ENCODE measurements at places on chromosomes 2 and 18.

GRCh38 chr18:56789004-56789888, 138.1 kb downstream of the WDR7 start:
- DNase-seq, result peak; percentile 15

DNA sequence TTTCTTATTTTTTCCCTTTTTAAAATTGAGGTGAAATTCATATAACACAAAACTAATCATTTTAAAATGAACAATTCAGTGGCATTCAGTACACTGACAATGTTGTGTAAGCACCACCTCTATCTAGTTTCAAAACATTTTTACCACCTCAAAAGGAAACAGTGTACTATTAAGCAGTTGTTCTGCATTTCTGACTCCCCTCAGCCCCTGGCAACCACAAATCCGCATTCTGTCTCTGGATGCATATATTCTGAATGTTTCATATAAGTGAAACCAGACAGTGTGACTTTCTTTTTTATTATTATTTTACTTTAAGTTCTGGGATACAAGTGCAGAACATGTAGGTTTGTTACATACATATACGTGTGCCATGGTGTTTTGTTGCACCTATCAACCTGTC, 19.2 kb upstream of the TANK start:
- no peak for DNase-seq

GRCh38 chr2:127950264-127950663, 64.5 kb upstream of the AMMECR1L start:
- DNase-seq, result no peak

- DNase-seq, result peak; percentile 31
These were observed 81.0 kb downstream of the SEMA4F start for GRCh38 chr2:74735009-74735408.

DNA sequence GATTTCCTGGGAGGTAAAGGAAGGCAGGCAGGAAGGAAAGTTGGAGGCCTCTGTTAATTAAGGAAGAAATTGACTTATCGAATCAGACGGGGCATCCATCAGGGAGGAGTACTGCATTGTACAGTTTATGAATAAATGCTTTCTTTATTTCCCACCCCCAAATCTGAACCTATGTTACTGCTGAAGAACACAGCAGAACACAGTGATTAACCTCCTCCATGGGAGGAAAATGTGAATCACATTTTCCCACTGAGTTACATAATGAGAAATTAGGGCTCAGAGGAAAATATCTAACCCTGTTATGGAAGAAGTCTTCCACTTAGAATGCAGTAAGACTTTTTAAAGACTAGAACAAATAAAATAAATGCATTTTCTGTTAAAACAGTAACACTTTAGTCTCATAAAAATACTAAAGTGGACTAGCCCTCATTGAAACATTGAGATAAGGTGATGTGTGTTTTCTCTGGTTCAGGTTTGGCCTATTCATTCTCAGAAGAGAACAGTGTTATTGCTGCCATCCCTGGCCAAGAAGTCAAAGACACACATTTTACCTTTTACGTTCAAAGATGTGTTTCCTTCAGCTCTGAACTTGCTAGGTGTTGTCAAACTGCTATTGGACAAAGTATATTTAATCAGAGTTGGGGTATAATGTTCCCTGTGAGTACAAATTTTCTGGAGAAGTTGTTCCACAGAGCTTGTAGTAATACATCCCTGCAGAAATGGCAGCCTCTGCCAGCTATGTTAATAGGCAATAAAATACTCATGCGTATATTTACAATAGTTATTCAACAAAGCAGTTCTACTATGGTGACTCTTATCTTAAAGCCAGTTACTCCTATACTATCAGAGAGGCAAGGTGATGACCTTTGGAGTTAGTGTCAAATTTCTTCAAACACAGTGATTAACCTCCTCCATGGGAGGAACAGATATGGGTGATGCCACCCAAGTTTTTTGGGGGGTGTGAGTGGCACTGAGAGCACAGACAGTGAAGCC, 11.1 kb downstream of the DNAH6 start:
- no peak for DNase-seq

DNA sequence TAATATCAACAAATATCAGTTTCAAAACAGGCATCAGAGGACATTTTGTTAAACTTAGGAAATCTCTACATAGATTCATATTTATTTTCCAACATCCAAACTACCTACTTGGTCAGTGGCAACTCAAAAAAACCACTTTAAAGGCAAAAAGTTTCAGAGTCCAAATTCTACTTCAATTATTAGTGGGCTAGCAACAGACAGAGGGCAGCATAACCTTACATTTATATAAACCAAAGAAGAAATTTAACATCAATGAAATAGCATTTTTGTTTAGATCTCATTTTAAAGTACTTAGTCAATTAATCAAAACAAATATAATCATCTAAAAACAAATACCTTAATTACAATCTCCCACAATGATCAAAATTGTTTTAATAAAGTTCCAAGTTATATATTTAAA, 33.3 kb downstream of the RTTN start:
- peak; percentile 33 for DNase-seq

DNA sequence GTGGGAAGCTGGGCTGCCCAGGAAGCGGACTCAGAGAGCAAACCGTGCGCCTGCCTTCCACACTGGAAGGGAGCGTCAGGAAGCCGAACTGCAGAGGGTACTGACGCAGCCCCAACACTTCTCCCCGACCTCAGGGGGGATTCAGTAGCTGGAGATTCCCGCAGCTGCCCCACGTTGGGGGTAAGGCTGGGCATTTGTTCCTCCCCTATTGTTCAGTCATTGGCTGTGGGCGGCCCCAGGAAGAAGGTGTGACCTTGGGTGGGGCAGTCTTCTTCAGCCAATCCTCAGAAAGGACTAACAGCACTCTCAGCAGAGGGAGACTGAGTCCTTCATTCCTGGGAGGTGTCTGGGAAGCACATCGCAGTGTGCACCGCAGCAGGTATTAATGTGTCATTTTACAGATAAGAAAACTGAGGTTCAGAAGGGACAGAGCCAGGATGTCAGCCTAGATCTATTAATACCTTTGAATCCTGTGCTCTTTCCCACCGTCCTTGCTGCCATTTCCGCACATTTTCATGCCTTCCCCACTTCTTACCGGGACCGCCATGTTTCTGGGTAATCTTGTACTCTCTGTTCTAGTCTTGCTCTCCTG, 12.1 kb upstream of the C18orf32 start:
- no peak for DNase-seq

DNA sequence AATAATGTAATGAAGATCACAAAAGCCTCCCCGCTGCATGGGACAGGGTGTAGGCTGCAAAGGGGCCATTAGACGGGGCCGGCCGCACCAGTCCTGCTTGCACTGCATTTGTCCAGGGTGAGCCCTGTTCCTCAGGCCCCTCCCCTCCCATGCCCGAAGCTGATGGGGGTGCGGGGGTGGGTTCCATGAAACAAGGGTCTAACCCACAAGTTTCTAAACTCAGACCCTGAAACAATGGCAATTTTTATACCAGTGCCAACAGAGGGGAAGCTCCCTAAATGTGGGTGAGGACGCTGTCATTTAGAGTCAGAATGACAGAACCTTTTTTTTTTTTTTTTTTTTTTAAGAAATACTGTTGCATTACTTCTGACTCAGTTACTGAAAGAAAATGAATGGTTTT, 39.7 kb downstream of the HS6ST1 start:
- DNase-seq, result no peak

DNA sequence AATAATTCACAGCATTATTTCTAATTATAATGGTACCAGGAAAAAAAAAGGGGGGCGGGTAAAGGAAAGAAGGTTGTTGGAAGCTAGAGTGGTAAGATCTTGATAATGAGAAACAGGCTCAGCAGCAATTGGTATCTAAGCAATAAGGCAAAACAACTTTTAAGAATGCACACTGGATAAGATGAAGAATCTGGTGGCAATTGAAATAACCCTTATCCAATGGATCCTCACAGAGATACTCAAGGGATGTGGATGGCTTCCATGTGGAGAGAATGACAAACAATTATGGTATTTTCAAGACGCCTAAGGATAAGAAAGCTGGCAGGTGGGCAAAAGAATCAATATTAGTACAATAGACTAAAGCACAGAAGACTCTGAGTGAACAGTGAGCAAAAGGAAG, 153.6 kb downstream of the UPP2 start:
- DNase-seq, result no peak

DNA sequence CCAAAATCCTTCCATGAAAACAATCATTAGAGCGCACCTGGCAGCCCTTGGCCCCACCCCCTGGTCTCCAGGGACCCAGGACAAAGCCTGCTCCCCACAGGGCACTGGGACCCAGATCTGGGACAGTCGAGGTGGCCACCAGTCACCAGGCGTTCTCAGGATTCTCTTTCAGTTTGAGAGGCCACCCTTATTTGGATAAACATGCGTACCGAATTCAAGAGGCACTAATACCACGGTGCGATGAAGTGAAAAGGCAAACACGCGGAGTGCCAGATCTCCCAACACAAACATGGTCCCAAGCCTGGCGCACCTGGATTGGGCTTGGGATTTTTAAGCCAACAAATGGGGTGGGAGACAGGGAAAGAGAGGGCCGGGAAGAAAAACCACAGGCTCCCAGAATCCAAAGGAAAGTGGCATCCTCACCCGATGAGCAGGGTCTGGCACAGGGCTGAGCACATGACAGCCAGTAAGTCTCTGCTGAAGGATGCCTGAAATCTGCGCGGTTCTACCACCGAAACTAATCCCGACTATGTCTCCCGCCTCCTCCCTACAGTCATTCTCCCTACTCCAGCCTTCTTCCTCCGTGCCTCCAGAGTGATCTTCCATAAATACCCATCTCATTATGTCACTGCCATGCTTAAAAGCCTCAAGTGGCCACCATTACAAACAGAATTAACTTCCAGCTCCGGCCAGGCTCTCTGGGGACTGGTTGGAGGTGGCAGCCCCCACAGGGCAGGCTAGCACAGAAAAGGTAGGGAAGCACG, 60.9 kb upstream of the KLHL29 start:
- no peak for DNase-seq

- DNase-seq, result no peak
These were observed 94.4 kb upstream of the GPC1 start for GRCh38 chr2:240341064-240341463.

DNA sequence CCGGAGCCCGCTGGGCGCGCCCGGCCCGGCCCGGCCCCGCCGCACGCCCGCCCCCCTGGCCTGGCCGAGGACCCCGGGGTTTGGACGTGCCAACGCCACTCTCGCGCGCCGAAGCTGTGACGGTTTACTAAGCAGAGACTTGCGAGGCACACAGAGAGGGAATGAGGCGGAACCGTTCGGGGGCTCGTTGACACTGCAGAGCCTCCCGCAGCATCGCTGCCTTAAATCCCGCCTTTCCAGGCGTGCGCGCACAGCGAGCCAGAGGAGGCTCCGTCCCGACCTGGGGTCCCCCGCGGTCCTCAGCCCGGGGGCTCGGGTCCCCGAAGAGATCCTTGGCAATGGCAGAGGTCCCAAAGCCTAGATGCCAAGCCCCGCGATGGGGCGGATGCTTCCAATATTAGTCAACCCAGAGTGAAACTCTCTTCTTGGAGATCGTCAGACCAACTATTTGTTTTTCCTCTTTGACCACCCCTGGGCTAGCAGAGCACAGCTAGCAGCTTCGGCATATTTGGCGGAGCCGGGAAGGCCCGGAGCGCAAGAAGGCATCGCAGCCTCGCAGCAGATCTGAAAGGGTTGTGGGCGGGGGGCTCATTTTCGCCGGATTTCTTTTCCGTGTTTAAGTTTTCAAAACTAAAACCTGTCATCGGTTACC, at the start of gene ZNF385B:
Gene ZNF385B (minus strand): TSS at position 197 of the 652 bp plus-strand sequence.
- DNase-seq, result no peak
